Cerebellar nuclear complex (tissue), 1 donor: ENCODE measurements at places on chromosomes 2 and 18.

GRCh38 chr2:237967463-237967951, 693 bp downstream of the UBE2F start:
- no peak for DNase-seq

DNA sequence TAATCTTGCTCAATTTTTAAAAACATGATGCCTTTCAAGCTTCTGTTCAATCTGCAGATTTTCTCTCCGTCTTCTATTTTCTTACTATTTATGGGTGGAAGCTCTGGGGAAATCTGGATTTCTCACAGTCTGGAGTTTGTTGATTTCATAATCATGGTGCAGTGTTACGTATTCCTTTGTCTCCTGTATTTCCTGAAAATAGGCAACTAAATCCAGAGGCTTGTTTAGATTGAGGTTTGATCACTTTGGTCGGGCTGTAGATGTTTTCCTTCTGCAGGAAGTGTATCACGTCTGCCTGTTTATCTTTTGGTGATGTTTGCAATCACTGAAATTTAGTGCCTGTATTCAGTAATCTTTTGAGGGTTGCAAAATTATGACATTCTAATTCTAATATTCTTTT, 487.7 kb downstream of the LRRTM4 start:
- DNase-seq: no peak

DNA sequence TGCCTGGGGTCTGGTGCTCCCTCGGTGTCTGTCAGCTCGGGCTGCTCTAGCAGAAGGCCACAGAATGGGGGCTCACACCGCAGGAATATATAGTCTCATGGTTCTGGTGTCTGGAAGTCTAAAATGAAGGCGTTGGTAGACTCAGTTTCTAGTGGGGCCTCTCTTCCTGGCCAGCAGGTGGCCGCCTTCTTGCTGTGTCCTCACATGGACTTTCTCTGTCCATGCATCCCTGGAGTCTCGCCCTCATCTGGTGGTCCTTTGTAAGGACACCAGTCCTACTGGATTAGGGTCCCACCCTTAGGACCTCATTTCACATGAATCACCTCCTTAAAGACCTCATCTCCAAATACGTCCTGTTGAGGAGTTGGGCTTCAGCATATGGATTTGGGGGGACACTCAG, 65.7 kb downstream of the RRM2 start:
- DNase-seq: no peak

GRCh38 chr2:8626572-8626971, 55.3 kb upstream of the ID2 start:
- no peak for DNase-seq

DNA sequence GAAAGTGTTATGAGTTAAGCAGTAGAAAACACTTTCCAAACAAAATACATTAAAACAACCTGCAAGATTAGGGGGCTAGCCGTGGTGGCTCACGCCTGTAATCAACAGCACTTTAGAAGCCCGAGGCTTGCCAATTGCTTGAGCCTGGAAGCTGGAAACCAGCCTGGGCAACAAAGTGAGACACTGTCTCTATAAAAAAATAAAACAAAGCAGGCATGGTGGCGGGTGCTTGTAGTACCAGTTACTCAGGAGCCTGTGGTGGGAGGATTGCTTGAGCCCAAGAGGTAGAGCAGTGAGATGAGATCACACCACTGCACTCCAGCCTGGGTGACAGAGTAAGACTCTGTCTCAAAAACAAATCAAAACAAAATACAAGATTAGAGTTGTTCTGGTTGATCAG, 208.3 kb downstream of the ERBB4 start:
- DNase-seq: no peak

DNA sequence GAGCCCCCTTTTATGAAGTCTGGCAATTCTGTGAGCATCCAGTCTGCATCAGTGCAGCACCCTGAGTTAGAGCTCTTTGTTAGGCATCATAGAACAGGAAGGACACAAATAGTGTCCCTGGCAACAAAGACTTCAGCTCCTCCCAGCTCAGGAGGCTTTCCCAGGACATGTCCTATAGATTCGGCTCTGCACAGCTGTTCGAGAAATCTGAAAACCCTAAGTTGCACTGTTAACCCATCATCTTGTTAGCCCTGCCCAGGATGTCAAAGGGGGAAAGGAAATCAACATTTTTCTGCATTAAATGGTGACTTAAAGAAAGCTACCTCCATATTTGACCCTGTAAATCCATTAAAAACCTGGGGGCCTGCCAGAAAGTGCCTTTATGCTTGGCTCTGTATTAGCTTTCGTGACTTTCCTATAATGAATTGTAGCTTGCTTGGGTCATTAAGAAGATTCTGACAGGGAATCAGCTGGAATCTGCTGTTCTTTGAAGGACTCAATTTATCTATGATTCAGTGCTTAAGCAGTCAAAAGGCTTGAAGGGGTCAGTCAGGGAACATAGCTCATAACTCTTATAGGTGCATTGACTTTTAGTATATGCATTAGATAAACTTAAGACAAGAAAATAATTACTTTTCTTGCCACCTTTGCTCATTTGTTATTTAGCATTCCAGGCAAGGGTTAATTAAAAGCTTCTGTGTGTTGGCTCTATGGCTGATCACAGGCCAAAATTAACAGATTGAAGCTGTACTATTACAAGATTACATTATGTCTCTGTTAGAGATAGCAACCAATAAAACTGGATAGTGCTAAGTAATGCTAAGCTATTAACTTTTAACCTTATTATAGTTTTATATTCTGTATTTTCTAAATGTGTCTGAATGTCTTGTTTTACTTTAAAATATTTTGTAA, 20.6 kb downstream of the ERMN start:
- DNase-seq: no peak

- DNase-seq: no peak
These were observed 939.2 kb upstream of the NRXN1 start for GRCh38 chr2:51971136-51971535.

- no peak for DNase-seq
These were observed 636.2 kb downstream of the NRXN1 start for GRCh38 chr2:50395605-50396297.

- no peak for DNase-seq
These were observed 567.8 kb upstream of the KLHL29 start for GRCh38 chr2:22817197-22817596.

- DNase-seq: no peak
These were observed 508.4 kb upstream of the ZEB2 start for GRCh38 chr2:145028101-145028920.

DNA sequence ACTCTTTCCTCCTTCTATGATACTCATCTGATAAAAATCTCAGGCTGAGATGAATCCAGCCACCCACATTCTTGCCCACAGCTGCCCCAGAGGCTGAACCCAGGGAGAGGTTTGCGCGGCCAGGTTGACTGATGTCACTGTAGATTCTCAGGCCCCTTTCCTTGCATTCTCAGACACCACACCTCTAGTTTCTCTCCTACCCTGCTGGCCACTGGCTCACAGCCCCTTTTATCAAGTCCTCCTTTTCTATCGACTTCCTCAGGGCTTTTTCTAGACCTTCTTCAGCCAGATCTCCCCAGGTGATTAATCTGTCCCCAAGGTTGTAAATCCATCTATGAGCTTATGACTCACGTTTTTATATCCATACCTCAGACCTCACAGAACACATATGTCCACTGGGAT, 99.8 kb downstream of the TACR1 start:
- no peak for DNase-seq

- no peak for DNase-seq
These were observed 1328.7 kb upstream of the NXPH2 start for GRCh38 chr2:140108706-140109475.

GRCh38 chr2:160486341-160486740, 7.3 kb downstream of the RBMS1 start:
- DNase-seq: no peak

DNA sequence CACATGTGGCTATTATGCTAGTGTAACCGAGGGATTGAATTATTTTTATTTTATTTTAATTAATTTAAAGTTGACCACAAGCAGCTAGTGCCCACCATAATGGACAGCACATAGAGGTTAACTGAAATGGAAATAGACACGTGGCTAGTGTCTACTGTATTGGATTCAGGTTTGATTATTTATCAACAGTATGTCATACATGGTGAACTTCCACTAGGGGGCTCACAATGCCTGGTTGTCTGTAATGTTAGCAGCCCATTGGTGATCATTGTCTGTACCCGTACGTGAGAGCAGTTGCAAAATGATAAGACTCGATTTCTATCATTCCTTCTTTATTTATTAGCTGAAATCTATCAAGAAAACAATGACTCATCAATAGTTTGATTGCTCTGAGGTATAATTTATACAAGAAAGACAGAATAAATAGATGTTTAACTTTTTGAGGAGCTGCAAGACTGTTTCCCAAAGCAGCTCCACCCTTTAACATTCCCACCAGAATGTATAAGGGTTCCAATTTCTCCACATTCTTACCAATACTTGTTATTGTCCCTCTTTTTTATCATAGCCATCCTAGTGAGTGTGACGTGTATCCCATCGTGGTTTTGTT, 76.5 kb downstream of the CYBRD1 start:
- DNase-seq: no peak

DNA sequence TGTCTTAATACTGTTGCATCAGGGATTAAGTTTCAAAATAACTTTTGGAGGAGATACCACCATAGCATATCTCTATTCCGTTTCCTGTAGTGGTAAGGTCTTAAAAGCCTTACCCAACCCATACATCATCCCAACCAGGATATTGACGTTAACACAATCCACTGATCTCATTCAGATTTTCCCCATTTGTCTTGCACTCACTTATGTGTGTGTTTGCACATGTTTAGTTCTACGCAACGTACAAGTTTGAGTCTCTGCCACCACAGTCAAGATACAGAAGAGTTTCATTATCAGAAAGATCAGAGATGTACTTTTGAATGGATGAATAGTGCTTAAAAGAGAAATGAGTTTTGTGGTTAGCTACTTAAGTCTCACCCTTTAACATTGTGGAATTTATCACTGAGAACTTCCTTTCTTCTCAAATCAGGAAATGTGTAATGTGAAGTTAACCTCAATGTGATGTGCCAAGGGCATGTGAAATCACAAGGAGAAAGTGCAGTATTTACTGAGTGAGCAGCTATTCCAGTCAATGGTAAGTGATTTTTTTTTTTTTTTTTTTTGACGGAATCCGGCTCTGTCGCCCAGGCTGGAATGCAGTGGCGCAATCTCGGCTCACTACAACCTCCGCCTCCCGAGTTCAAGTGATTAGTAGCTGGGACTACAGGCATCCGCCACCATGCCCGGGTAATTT, 69.2 kb upstream of the EPHA4 start:
- no peak for DNase-seq

DNA sequence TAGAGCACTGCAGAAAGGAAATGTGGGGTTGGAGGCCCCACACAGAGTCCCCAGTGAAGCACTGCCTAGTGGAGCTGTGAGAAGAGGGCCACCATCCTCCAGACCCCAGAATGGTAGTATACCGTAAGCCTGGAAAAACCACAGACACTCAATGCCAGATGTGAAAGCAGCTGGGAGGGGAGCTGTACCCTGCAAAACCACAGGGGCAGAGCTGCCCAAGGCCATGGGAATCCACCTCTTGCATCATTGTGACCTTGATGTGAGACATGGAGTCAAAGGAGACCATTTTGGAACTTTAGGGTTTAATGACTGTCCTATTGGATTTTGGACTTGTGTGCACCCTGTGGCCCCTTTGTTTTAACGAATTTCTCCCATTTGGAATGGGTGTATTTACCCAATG, 75.3 kb upstream of the SERPINE2 start:
- DNase-seq: no peak

GRCh38 chr18:13438507-13439056, 220.0 kb downstream of the LDLRAD4 start:
- no peak for DNase-seq

GRCh38 chr2:206982360-206982955, 43.1 kb downstream of the CPO start:
- DNase-seq: no peak

DNA sequence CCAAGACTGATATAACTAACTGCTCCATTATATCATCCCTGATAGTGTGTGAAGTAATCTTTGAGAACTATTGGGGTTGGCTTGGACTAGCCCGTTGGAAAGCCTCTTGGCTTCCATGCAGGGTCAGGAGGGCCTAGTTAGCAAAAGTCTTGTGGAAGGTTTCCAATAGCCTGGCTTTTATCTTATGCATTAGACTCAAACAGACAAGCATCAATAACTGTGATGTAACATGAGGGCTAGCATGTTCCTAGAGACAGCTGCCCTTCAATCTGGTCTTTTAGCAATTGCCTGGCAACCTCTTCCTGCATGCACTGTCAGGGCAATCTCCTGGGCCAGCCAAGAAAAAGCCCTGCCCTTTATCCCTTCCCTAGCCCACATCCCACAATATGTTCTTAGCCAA, 18.2 kb downstream of the SLC8A1 start:
- DNase-seq: no peak

GRCh38 chr18:78704971-78705461, 274.6 kb upstream of the SALL3 start:
- no peak for DNase-seq
